ENCODE measurements at places on chromosomes 13 and 19. TPM values are rescaled to one million over a fixed set of nuclear protein-coding genes. Genes with fewer than 3 reads are reported as not detected.

FAM216B gene
- polyA plus RNA-seq: not detected

IL12RB1 gene
- polyA plus RNA-seq: 9.8 TPM

MEIS3 gene
- not detected for polyA plus RNA-seq

ZNF99 gene
- not detected for polyA plus RNA-seq

MED26 gene
- 5.3 TPM for polyA plus RNA-seq

ZNF382 gene
- 7.9 TPM for polyA plus RNA-seq

All from IgD-negative memory B cell (primary cell).